ENCODE measurements at places on chromosomes 1 and 21.

- DNase-seq: no peak
These were observed 278.4 kb downstream of the ZNF326 start for GRCh38 chr1:90273241-90273774.

- DNase-seq: no peak
These were observed 3.9 kb downstream of the LDLRAD1 start for GRCh38 chr1:54014009-54014629.

GRCh38 chr21:34661848-34662247, 6.9 kb upstream of the CLIC6 start:
- no peak for DNase-seq

- no peak for DNase-seq
These were observed 272.4 kb downstream of the DUSP10 start for GRCh38 chr1:221469476-221469875.

DNA sequence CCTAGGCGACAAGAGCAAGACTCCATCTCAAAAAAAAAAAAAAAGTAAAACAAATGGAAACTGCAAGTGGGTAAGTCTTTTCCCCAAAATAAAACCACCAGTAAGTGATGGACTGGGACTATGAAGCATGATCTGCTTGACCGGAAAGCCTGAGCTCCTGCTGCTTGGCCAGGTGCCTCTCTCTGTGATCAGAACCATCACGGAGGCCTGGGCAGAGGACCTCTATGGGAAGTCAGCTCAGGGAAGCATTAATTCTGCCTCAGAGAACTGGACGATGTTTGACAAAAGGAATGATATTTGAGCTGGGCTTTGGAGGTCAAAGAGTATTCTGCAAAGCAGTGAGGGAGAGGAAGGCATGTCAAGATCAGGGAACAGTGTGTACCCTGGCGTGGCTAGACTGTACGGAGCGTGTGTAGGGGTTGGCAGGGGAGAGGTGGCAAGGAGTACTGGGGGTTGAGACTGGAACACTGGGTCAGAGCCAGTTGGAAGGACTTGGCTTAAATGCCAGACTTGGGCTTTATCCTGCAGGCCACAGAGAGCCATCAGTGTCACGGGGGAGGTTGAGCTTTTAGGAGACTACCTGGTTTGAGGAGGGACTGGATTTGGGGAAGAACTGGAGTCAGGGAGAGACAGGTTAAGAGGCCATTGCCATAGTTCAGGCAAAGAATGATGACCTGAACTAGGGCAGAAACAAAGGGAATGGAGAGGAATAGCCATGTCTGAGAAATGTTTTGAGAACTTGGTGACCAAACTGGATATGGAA, 16.4 kb downstream of the ATP1A2 start:
- no peak for DNase-seq

DNA sequence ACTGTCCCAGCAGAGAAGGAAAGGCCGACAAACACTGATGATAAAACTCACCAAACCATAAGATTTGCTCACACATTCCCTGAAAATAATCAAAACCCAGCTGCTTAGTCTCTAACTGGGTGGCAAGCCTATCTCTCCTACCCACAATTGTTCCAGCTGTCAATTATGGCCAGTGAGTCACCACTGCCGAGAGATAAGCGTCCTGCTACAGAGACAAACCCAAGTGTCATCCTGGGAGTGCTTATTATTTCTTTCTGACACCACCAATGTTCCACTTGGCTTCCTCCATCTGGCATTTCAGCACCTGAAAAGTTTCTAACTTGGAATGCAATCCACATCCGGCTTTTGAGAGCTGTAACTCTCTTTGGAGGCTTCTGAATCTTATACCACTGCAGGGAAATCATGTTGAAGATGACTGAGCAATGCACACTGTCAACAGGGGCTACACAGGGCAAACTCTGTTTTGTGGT, 51.5 kb upstream of the VAV3 start:
- DNase-seq: no peak

DNA sequence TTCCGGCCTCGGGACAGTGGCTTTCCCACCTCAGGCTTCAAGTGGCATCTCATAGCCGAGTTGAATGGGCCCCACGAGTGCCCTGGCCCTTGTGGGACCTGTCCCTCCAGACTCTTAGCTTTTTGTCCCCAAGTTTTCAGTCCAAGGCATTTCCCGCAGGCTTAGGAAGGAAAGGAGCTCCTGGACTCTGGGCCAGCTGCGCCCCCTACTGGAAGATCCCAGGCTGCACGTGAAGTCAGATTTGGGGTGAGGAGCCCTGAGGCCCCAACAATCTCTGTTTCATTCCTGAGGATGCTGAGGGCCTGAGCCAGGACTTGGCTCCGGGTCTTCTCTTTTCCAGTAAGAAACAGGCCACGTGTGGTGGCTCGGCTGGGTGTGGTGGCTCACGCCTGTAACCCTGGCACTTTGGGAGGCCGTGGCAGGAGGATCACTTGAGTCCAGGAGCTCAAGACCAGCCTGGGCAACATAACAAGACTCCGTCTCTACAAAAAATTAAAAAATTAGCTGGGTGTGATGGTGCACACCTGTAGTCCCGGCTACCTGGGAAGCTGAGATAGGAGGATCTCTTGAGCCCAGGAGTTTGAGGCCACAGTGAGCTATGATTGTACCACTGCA, 67.4 kb downstream of the ARHGEF10L start:
- no peak for DNase-seq

- no peak for DNase-seq
These were observed 155.8 kb upstream of the UBE2U start for GRCh38 chr1:64047549-64047996.

Measured in vagina (tissue), 2 donors.